ENCODE measurements at places on chromosomes 1 and 21.

DNA sequence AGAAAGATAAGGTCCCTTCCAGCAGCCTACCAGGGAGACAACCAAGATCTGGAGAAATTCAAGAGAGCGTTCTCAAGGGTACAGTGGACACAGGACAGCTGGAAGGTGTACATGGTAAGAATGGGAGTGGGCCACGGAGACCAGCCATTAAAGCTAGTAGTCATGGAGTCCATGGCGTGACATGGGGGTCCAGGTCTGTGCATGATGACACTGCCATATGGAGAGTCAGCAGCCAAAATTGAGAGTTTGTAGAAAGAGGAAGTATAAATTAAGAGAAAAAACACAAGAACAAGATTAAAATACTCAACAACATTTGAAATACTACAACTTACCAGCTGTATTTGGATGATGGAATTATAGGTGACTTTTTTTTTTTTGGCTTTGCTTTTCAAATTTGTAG is 7.9 kb upstream of the LORICRIN start:
- DNase-seq: no peak

DNA sequence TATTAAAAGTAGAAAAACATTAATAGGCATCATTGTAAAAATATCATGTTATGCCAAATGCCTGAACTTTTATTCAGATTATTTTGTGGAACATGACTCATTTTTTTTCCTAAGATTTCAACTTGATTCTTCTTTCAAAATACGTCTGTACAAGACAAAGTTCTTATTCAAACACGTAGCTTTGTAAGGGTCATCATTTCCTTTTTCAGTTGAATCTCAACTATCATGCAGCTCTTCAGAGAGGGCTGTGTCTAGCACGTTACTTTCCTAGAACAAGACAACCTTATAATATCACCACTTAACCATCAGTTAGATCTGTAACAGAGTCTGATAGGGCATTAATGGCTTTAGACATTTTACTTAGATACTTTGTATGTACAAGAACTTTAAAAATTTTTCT is 608.9 kb downstream of the AMY1C start:
- DNase-seq: no peak

GRCh38 chr1:64822621-64823020 is 77.7 kb downstream of the RAVER2 start:
- no peak for DNase-seq

- no peak for DNase-seq
Measured at GRCh38 chr1:1435911-1436629, 580 bp downstream of the VWA1 start.

DNA sequence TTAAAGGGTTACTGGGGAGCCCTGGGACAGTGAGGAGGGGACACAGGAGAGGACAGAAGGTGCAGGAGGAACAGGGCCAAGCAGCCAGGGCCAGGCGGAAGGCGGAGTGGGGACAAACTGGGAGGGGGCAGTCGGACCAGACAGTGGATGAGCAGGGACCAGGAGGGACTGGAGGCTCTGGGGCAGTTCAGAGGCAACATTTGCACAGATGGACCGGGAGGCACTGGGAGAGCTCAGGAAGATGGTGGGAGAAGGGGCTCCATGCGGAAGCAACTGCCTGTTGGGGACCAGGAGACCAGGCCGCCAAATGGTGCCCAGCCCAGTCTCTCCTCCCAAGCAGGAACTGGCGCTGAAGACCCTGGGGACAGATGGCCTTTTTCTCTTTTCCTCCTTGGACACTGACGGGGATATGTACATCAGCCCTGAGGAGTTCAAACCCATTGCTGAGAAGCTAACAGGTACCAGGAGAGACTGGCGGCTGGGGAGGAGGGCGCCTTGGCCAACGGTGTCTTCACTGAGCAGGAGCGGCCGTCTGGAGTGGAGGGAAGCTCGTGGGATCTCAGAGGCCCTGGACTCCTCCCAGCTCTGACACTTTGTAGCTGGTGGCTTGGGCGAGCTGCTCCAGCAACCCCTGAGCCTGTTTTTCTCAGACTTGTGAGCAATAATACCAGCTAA is 847 bp downstream of the SELENON start:
- no peak for DNase-seq
